ENCODE measurements at places on chromosomes 16 and 17. TPM values are rescaled to one million over a fixed set of nuclear protein-coding genes. Genes with fewer than 3 reads are reported as not detected.

DNA sequence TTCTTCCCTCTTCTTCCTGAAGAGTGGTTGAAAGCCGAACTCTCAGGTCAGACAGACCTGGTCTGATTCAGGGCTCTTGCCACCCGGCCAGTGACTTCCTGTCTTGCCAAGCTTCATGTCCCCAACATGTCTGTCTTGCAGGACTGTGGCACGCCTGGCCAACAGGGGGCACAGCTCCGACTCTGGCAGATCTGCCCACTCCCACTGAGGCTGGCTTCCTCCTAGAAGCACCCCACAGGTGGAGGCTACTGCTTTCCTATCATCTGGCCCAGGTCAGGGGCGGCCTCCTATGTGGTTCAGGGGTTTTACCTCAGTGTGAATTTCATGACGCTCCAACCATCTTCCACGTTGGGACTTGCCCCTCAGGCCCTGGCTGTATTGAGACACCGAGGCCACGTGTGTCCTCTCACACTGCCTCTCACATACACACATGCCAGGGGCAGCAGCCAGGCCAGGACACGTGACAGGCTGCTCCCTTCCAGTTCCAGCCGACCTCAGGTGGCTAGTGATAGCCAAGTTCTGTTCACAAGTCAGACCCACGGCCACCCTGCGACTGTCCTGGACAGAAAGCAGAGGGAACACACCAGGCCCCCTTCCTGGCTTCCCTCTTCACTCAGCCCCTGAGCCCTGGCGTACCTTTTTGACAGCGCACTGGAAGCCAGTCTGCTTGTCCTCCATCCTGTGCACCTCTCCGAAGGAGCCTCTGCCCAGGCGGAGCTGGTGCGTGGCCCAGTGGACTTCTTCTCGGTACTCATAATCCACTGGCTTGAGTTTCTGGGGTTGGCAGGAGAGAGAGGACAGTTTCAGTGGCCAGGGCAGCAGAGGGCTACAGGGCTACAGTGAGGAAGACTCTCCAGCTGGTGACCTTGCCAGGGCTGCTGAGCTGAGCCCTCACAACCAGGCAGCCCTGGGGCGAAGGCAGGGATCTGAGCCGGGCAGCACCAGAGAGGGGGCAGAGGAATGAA, 22.6 kb upstream of the SPATA32 start:
- no peak overlapping the region for H3K4me3 ChIP-seq
- H3K36me3 ChIP-seq, result peaks cover 66% of the 10 kb centered on the region
- no peak overlapping the region for H3K27ac ChIP-seq
- no peak for DNase-seq
- H3K4me1 ChIP-seq, result no peaks in the 10 kb centered on the region

DNA sequence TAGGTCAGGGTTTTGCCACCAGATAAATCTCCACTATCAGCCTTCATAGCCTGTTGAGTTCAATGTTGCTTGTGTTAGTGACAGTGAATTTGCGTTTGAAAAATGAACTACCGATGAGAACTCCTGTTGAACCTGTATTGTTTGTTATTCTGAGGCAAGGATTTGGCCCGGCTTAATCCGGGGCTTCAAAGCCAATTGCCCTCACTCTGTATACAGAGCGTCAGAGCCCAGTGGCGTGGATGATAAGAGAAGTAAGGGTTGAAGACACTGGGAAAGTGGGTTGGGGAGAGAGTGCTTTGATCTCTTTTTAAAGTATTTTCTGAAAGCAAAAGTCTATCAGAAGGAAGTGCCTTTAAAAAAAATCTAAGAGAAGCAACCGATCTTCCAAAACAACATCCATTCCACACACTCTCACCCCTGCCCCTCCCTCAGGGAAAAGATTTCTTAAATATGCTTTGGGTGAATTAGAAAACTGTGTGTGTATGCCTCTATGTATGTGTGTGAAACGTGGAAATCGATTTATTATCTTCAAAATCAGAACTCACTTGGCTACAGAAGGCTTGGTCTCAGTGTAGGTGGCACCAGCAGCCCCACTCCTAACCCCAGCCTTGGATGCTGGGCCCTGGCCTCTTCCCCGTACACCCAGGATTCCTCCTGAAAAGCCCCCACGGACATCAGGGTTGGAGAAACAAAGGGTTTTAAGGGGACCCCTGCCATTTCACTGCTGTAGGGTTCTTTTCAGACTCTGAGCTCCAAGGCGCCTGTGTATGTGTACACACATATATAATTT, 8.8 kb downstream of the TBX4 start:
- no peak overlapping the region for H3K27ac ChIP-seq
- no peak overlapping the region for H3K4me3 ChIP-seq
- H3K4me1 ChIP-seq, result peaks cover 19% of the 10 kb centered on the region
- DNase-seq, result no peak
- peaks cover 11% of the 10 kb centered on the region for H3K27me3 ChIP-seq
- no peaks in the 10 kb centered on the region for H3K36me3 ChIP-seq

DNA sequence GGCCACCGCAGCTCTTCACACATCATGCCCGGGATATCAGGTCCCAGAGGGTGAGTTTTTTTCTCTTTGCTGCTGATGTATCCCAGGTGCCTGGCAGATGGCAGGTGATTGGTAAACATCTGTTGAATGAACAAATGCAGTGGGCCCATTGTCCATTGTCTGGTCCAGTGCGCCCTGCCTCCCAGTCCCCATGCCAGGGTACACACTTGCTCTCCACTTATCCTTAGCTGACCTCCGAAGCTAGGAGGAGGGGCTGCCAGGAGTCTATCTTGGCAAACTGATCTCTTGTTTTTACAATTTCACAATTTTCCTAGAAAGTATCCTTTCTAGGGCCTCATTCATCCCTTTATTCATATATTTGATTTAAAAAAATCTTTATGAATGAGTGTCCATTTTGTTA, 196.0 kb downstream of the RAB11FIP4 start:
- no peaks in the 10 kb centered on the region for H3K27me3 ChIP-seq
- no peak overlapping the region for H3K27ac ChIP-seq
- H3K36me3 ChIP-seq, result no peaks in the 10 kb centered on the region
- H3K4me1 ChIP-seq, result no peaks in the 10 kb centered on the region
- no peak overlapping the region for H3K4me3 ChIP-seq

DNA sequence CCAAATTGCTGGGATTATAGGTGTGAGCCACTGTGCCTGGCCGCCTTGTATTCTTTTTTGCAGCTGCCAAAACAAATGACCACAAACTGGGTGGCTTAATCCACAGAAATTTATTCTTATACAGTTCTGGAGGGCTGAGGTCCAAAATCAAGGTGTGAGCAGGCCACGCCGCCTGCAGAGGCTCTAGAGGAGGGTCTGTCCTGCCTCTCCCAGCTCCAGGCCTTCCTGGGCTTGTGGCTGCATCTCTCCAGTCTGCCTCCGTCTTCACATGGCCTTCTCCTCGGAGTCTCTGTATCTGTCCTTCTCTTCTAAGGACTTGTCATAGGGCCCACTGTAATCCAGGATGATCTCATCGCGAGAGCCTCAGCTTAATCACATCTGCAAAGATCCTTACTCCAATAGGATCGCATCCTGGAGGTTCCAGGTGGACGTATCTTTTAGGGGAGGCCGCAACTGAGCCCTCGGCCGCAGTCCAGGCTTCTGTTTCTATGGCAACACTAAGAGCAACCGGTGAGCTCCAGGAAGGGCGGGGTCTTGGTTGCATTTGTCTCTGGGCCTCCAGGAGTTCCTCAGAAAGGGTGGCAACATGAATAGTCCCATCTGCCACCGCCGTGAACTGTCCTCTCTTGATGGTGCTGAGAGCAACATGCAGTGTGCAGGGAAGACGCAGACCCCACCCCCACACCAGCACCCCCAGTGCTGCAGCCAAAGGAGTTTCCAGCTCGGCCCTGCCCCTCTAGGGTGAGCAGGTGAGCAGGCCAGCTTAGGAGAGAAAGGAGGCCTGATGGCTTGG, 29.5 kb upstream of the CREBBP start:
- no peaks in the 10 kb centered on the region for H3K27me3 ChIP-seq
- no peak for DNase-seq
- H3K4me3 ChIP-seq, result no peak overlapping the region

- no peaks in the 10 kb centered on the region for H3K36me3 ChIP-seq
- H3K27ac ChIP-seq, result no peak overlapping the region
- no peak for DNase-seq
- H3K4me1 ChIP-seq, result no peaks in the 10 kb centered on the region
- H3K27me3 ChIP-seq, result no peaks in the 10 kb centered on the region
- H3K4me3 ChIP-seq, result no peak overlapping the region
Observed at GRCh38 chr16:53752560-53752959, 48.6 kb downstream of the FTO start.

DNA sequence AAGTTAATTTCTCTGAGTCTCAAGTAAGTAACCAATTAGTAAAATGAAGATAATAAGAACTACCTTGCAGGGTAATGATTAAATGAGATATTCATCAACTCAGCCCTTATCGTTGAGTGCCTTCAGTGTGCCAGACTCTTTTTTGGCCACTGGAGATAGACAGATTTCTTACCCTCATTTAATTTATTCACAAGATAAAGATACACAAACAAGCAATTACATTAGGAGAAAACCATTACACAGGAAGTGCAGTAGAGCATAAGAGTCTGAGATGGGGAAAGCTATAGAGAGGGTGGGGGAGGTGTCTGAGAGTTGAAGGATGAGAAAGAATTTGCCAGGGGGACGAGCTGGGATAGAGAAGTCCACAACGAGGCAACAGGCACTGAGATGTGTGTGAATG, 72.5 kb upstream of the BCAR1 start:
- H3K4me3 ChIP-seq, result no peak overlapping the region
- H3K27me3 ChIP-seq, result no peaks in the 10 kb centered on the region
- peaks cover 35% of the 10 kb centered on the region for H3K4me1 ChIP-seq
- DNase-seq, result no peak
- H3K36me3 ChIP-seq, result no peaks in the 10 kb centered on the region
- no peak overlapping the region for H3K27ac ChIP-seq

The CPNE7 gene
- 7.3 TPM for total RNA-seq

- H3K4me3 ChIP-seq, result no peak overlapping the region
- no peaks in the 10 kb centered on the region for H3K4me1 ChIP-seq
- no peak overlapping the region for H3K27ac ChIP-seq
- no peaks in the 10 kb centered on the region for H3K36me3 ChIP-seq
- H3K27me3 ChIP-seq, result no peaks in the 10 kb centered on the region
Observed at GRCh38 chr16:58828901-58829545, 94.9 kb upstream of the GOT2 start.

The KRT28 gene
- not detected for total RNA-seq

GRCh38 chr17:67273900-67274299, 28.9 kb upstream of the HELZ start:
- H3K36me3 ChIP-seq, result no peaks in the 10 kb centered on the region
- no peaks in the 10 kb centered on the region for H3K4me1 ChIP-seq
- DNase-seq, result no peak
- no peak overlapping the region for H3K27ac ChIP-seq

DNA sequence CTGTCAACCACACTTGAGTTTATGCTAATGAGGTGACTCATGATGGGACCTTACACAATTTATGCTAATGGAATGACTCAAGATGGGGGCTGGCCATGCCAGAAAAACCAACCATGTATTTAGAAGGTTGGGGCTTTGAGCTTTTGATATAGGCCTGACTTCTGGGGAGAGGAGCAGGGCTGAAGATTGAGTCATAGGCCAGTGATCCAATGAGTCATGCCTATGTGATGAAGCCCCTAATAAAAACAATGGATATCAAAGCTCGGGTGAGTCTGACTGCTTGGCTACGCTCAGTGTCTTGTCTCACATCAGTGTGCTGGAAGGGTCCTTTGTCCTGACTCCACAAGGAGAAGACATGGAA, 7.3 kb downstream of the MFSD6L start:
- H3K4me3 ChIP-seq, result no peak overlapping the region
- no peak for DNase-seq

GRCh38 chr16:50842589-50842988, 100.7 kb downstream of the CYLD start:
- no peak for DNase-seq
- no peak overlapping the region for H3K27ac ChIP-seq
- H3K4me3 ChIP-seq, result no peak overlapping the region
- H3K27me3 ChIP-seq, result no peaks in the 10 kb centered on the region
- H3K36me3 ChIP-seq, result no peaks in the 10 kb centered on the region
- H3K4me1 ChIP-seq, result peaks cover 6% of the 10 kb centered on the region

DNA sequence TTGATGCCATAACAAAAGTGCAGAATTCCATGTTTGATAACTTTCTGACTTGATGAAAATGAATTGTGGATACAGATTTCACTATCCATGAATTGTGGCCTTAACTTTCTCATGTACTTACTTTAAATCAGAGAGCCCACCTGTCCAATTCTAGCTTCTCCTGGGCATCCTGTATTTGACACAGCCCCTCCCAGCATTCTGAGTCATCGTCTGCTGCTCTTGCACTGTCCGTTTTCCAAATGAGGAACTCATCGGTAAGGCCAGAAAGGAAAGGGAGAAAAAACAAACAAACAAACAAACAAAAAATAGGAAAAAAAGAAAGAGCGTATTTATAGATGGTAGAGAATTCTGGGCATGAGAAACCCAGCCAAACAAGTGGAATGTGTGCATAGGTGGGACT, 361.6 kb downstream of the WWOX start:
- no peaks in the 10 kb centered on the region for H3K4me1 ChIP-seq
- no peaks in the 10 kb centered on the region for H3K27me3 ChIP-seq
- DNase-seq, result no peak
- no peak overlapping the region for H3K4me3 ChIP-seq

DNA sequence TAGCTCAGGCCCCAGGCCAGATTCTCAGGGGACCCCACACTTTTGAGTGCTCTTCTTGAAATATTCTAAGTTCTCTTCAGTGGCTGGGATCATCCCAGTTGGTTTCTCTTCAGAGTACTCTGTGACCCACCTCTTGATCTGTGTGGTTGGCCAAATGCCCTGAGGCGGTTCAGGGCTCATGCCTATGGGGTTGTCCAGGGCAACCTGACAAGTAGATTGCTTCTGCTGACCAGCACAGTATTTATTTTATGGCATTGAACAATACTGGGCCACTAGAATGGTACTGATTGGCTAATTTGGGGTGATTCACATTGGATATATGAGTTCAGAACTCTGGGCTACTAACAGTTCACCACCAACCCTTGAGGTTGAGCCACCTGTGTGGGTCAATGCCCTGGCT, 7.4 kb upstream of the GOSR2 start:
- no peak for DNase-seq
- H3K4me1 ChIP-seq, result no peaks in the 10 kb centered on the region
- no peaks in the 10 kb centered on the region for H3K27me3 ChIP-seq
- H3K4me3 ChIP-seq, result no peak overlapping the region
- no peak overlapping the region for H3K27ac ChIP-seq

- H3K27me3 ChIP-seq, result no peaks in the 10 kb centered on the region
- no peaks in the 10 kb centered on the region for H3K36me3 ChIP-seq
- H3K4me1 ChIP-seq, result peaks cover 51% of the 10 kb centered on the region
- H3K4me3 ChIP-seq, result no peak overlapping the region
- no peak for DNase-seq
Observed at GRCh38 chr16:3127745-3128144, 7.1 kb upstream of the ZNF213 start.

All from CD4-positive, alpha-beta memory T cell (primary cell).